ENCODE measurements at places on chromosomes 11 and 22.
A peak's percentile ranks its signal among the peaks of the same experiment; 100 is the strongest.

DNA sequence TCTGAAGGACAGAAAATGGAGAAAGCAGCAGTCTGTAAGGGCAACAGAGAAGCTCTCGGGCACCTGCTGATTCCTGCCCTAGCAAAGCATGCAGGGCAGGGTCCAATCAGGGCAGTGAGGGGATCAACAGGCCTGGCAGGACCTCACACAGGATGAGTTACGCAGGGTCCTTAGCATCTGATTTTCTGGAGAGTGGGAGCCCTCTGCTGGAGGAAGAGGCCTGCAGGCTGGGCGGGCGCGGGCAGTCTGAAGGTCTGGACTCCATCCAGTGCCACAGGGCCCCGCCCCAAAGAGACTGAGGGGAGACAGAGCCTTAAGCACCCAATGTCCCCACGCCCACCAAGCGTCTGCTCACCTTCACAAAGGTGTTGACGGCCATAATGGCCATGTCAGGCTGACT is 28.9 kb downstream of the AP1B1 start:
- DNase-seq, result peak; percentile 57

DNA sequence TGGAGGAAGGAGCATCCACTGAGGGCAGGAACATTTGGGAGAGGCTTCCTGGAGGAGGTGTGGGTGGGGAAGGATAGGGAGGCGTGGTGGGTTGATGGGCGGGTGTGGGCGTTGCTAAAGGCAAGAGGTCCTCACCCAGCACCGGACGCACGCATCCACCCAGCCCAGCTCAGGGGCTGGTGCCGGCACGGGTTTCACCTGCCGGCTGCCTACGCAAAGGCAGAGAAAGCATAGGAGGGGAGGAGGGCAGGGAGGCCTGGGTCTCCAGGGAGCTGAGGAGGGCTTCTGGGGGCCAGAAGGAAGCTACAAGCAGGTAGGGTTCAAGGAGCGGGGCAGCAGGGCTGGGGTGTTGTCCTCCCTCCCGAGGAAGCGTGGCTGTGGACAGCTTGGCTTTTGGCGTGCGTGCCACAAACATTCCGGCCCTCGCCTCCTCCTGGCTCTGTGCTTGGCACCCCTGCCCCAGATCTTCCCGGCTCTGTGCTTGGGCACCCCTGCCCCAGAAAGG is 7.8 kb downstream of the SSH3 start:
- no peak for DNase-seq

GRCh38 chr11:126111458-126112116 is 48.9 kb upstream of the CDON start:
- no peak for DNase-seq

DNA sequence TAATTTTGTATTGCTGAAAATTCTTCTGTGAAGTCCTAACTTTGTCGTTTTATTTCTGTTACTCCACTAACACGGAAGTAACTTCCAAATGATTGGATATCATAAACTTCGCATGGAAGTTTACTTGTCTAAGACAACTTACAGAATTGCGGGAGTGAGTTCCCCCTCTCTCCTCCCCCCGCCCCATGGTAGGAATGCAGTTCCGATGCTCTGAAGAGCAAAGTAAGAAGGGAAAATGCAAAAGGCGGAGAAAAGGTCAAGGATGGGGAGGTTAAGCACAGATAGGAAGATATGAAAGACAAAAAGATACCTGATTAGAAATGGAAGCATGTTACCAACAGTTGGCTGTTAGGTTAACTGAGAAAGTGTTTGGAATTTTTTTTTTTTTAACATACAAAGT is 1.3 kb downstream of the EIF3M start:
- no peak for DNase-seq

DNA sequence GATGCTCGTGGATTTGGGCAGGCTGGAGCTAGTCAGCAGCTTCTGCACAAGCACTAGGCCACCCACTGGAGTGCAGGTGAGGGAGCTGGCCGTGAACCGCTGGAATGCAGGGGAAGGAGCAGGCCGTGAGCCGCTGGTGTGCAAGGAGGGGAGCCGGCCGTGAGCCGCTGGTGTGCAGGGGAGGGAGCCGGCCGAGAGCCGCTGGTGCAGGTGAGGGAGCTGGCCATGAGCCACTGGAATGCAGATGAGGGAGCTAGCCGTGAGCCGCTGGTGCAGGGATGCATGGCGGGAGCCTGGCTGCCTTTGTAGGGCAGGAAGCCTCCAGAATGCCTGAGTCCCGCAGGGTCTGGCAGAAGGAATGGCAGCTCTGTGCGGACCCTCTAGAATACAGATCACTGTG is 4220.0 kb upstream of the OR11H1 start:
- no peak for DNase-seq

- no peak for DNase-seq
These were observed 87.3 kb downstream of the NAT10 start for GRCh38 chr11:34192481-34193401.

GRCh38 chr11:134019500-134019899 is 49.4 kb upstream of the JAM3 start:
- DNase-seq, result no peak

- DNase-seq, result no peak
These were observed 582.9 kb downstream of the INSC start for GRCh38 chr11:15697437-15698236.

DNA sequence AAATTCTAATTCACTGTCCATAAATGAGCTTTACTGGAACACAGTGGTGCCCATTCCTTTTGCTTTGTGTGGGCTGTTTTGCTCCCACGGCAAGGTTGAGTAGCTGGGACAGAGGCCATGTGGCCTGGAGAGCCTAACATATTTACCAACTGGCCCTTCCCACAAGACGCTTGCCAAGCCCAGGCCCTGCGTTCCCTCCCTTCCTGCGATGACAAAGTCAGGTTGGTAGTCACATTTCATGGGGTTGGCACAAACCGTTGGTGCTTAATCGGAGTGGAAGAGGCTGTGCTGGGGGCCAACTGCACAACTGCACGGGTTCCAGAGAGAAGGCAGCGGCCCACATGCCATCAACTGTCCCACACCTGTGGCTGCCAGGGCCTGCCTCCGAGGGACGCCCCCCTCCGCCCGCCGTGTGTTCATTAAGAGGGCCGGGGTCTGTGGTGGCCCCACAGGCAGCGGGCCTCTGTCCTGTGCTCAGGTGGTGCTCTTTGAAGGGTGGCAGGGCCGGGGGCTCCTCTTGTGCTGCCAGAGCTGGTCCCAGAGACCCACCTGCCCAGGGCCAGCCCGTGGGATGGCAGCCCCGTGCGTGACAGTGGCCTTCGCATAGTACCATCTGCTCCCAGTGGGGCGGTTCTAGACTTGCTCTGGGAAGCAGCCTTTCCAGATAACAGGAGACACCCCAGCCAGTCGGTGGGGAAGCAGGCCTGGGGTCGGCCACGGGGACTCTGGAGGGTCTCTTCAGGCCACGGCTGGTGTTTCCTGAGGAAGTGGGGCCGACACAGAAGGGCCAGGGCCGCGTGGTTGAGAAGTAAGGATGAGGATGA is 81.5 kb upstream of the CLDN5 start:
- DNase-seq, result no peak

DNA sequence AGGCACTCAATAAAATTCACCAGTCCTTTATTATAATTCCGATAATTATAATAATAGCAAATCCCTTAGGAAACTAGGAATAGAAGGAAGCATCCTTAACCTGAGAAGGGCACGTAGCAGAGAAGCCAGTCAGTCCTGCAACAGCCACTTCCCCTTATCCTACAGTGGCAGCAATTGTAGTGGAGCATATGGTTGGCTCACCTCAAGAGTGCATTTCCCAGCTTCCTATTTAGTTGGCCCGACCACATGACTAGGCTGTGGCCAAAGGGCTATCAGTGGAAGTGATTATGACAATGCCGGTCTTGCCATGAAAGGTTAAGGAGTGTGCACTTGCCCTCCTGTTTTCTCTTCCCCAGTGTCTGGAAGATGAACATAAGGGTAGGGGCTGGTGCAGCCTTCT is 27.0 kb downstream of the TESMIN start:
- DNase-seq, result no peak

DNA sequence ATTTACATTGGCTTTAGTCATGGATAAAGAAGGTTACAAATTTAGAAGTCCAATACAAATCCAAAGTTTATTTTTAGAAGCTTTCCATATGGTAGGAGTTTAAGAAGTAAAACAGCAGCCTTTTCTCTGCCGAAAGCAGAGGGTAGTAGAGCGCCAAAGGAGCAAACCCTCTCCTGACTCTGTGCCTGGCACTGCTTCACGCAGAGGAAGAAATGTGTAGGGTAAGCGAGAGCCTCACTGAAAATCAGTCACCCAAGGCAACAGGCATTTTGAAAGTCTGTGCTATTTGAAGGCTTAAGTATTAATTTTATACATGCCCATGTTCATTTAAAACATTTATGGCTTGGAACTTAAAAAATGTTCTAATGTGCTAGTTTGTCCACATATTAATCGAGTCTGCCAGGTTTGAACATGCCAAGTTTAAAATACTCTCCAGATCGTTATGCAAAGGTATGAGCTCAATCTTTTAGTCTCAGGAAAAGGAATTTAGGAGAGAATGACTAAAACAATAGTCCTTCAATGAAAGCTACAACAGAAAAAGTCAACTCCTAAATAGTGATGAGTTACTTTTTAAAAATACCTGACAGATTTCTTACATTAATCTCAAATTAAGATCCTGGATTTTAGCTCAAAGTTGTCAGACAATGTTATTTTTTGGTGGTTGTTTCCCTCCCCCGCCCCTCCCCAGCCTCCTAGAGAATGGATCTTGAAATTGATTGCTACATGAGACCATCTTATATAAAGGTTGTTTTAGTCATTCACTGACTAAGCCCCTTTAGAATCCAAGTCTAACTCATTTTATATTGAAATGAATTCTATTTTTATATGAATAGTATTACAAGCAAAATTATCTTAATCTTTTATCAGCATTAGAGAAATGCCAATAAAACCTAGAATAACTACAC is 38.7 kb downstream of the MRTFA start:
- DNase-seq, result no peak

DNA sequence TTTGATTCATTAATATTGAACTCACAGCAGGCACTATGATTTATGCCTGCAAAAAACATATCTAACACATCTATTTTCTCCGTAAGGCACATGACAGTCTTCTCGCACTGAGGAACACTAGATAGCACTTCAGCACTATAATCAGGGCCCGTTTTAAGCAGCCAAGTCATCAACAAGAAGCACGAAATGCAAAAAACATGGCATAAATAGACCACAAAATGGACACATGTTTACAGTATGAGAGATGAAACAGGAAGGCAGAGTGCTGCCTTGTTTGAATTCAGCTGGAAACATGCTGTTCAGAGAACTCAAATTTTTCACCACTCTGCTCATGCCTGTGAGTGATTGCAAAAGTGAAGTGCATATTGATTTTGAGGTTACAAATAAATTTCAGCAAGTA is 205.8 kb upstream of the PDGFD start:
- no peak for DNase-seq

- DNase-seq, result no peak
These were observed 72.0 kb upstream of the USP47 start for GRCh38 chr11:11769782-11770181.

DNA sequence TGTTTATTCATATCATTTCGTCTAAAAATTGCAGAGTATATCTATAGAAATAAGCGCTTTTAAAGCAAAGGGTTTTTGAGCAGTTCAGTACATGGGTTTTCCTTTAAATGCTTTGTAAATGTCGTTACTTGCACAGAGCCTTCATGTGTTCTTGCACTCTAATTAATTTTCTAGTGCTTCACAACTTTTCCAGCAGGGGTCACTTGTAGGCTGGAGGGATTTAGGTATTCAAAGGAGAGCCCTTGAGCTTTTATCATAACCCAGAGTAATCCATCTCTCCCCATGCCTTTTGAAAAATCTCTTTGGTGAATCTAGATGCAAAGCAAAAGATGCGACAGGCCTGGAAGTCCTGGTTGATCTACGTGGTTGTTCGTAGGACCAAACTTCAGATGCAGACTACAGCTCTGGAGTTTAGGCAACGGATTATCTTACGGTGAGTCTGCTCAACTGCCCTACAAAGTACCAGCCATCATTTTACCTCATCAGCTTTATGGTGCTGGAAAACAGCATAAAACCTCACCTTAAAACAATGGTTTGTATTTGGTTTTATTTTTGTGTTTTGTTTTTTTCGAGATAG is 60.4 kb downstream of the SFI1 start:
- no peak for DNase-seq

DNA sequence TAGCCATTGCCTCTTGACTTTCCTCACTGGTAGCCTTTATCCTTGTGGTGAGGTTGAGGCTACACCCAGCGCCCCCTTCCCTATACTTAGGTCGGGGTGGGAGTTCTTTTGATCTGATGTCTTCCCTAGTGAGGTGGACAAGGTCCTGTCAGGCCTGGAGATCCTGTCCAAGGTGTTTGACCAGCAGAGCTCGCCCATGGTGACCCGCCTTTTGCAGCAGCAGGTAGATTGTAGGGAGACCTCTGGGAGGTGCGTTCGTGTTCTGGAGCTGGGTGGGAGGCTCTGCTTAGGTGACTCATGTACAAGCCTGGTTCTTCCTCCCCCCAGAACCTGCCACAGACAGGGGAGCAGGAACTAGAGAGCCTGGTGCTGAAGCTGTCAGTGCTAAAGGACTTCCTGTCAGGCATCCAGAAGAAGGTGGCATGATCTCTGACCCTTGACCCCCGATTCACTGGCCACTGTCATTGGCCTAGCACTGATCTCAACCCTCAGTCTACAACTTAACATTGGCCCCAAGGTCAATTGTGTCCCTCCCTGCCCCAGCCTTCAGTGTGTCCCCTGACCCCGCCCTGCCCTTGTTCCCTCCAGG is 4.9 kb downstream of the INPPL1 start:
- DNase-seq, result no peak

GRCh38 chr11:62508336-62509058 is 38.1 kb downstream of the AHNAK start:
- peak; percentile 58 for DNase-seq

- no peak for DNase-seq
These were observed 12.3 kb downstream of the IPO7 start for GRCh38 chr11:9396752-9397151.

DNA sequence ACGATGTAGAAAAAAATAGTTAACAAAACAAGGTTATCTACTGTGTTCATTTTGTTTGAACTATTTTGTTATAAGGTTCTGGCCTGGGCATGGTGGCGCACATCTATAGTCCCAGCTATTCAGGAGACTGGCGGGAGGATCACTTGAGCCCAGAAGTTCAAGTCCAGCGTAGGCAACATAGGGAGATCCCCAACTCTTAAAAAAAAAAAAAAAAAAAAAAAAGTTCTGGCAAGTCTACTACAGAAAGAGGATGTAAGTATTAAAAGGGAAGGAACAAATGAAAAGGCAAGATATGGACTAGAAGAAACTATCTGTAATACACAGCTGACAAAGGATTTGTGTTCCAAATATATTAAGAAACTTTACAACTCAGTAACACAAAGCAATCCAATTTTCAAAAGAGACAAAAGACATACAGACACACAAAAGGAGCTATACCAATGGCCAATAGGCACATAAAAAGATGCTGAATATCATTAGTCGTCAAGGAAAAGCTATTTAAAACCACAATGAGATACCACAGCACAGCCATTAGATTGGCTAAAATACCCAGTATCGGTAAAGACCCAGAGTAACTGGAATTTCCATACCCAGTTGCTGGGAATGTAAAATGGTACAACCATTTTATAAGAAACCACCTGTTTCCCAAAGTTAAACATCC is 27.4 kb downstream of the RRAS2 start:
- no peak for DNase-seq

DNA sequence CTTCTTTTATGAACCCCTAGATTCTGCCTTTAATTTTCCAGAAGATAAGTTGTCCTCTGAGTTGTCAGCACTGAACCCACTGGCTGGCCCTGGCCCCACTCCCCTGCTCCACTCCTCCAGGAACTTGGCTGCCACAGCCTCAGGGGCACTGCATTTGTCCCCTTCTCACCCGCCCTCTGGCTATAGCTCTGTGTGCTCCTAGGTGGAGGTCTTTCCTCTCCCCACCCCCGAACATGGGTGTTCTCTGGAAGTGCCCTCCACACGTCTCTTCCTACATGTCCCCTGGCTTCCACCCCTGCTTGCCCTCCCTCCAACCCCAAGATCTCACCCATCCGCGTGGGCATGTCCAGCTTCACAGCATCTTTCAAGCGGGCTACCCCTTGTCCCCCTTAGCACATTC is 137.7 kb upstream of the TEAD1 start:
- no peak for DNase-seq
